COLO829 (cell line): ENCODE measurements at places on chromosomes 13 and 19.

DNA sequence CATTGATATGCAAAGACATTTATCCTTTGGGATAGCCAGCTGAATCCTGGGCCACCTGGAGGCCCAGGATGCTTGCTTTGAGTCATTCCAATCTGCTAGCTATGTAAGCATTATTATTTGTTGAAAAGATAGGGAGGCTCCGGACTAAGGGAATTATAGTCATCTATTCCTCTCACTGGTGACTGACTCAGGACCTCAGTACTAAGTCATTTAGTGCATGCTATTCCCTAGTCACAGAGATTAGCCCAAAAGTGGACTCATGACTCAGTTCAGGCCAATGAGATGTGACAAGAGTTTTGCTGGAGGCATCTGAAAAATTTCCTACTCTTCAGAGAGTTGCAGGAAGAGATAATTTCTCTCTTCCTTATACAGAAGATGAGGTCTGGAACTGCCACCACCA lies 67.9 kb upstream of the ITM2B start:
- no peak for DNase-seq

DNA sequence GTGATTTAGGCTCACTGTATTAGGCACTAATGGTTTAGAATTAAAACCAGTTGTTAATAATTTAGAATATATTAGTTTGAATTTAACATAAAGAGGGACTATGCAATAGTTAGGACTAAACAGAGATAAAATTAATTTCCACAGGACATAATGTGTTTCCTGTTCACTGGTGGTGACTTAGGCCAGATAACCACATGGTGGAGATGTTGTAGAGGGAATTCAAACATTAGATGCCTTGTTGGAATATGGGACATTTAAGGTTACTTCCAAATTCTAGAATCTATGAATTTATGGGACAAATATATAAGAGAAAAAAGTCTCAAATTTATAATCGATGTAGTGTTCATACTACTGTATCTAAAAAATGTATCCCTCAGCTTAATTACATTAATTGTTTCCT lies 615.5 kb upstream of the KLHL1 start:
- peak; percentile 3 for DNase-seq

GRCh38 chr19:38031423-38031770 lies 124.4 kb downstream of the SIPA1L3 start:
- DNase-seq, result no peak

DNA sequence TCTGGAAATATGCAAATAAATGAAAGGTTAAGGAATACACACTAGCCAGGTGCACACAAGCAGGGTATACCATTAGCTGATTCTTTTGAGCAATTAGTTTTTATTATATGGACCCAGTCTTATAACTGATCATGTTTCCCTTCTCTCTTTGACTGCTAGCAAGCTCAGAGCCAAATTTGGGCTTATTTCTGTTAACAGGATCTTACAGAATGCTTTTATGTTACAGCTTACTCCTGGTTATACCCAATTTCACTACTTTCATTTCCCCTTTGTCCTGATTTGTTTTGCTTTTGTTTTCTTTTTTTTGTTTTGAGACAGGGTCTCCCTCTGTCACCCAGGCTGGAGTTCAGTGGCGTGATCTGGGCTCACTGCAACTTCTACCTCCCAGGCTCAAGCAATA lies 12.9 kb upstream of the TPT1 start:
- DNase-seq, result no peak

GRCh38 chr13:67285611-67286010 lies 55.5 kb upstream of the PCDH9 start:
- no peak for DNase-seq

DNA sequence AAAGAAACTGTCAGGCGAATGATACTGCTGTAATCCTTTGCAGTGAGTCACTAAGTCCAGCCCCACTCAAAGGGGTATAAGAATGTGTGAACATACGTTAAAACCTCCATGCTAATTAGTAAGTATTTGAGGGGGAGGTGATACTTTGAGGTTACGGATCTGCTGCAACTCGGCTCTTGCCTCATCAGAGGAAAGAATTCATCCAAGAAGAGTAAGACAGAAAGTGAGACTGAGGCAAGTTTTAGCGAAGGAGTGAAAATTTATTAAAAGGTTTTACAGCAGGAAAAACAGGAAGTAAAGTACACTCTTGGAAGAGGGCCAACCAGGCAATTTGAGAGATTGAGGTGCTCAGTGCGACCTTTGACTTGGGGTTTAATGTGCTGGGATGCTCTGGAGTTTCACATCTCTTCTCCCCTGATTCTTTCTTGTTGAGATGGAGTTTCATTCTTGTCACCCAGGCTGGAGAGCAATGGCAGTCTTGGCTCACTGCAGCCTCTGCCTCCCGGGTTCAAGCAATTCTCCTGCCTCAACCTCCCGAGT lies 9.8 kb downstream of the CLEC4M start:
- no peak for DNase-seq

DNA sequence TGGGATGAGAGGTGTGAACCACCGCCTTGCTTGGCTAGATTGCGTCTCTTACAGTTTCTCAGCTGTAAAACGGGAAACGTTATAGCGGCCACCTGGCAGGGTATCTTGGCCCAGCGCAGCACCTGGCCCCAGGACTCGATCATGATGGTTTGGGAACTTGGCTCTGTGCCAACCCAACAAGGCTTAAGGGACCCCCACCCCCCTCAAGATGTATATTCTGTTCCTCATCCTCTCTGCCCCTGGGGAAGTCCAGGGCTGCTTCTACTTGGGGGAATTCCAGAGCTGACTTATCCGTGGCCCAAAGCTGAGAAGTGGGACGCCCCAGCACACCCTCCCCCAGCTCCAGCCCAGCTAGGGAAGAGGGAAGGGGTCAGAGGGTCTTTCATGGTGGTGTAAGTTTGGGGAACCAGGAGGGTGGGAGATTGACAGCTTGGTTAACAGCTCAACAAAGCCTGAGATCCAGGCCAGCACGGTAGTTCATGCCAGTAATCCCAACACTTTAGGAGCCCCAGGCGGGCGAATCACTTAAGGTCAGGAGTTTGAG lies 695 bp downstream of the ICAM1 start:
- DNase-seq, result no peak

GRCh38 chr19:46428239-46429135 lies at the start of gene PNMA8C:
TSS of gene PNMA8C (minus strand) at chr19:46428936. CDS start at chr19:46428359, 577 bp downstream.
- no peak for DNase-seq

DNA sequence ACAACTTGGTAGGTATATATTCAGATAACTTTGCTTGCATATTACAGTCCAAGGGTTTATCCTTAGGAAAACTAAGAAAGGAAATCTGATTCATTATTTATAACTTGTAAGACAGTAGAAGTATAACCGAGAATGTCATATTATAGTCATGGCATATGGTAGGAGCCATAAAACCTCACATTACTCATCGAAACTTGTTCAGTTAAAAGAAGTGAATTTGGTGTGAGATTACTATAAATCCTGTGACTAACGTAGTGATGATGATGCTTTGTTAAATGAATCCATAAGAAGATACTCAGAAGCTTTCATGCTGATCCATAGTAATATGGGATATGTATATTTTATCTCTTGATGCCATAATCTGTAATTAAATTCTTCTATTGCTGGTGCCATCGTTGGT lies 57.3 kb downstream of the MTUS2 start:
- DNase-seq, result no peak

DNA sequence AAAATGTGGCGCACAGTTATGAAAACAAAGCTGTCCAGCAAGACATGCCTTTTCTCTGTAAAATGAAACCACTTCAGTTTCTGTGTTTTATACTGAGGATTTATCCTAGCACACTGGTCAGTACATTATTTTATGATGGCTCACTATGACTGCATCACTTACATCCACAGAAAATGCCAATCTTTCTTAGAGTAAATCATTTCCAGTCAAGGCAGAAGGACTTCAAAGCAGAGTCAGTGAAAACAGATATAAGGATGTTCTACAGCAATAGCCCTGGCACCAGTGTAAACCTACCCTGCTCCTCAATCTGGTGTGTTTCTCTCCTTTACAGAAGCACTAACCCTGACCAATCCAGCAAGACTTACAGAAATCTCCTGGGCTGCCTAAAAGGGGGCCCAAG lies 473.5 kb downstream of the GPC6 start:
- DNase-seq, result no peak

DNA sequence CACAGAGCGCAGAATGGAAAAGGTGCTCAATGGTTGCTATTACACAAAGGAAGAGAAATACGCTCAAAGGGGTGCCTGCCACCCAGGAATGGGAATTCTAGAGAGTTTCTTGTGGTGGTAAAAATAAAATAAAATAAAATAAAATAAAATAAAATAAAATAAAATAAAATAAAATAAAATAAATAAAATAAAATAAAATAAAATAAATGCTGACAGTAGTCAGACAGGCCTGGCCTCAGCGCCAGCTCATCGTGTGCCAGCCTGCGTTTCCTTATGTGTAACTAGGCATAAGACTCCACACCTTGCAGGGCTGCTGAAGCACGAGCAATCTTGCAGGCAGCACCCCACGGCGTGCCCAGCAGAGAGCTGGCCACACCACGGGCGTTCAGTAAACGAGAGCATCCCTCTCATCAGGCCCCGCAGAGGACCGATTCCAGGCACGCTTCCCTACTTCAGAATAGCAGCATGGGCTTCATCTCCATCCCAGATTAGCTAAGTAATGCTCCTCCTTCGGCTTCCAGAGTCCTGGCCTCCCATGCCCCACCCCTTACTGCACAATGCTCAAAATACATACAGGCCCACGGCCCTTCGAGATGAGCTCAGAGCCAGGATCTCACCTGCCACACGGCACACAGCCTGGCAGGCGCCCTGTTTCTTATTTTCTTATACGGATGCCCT lies 5.6 kb downstream of the NAPA start:
- no peak for DNase-seq

GRCh38 chr13:113509989-113510388 lies 19.5 kb upstream of the DCUN1D2 start:
- DNase-seq, result no peak

GRCh38 chr19:3366753-3367627 lies 607 bp downstream of the NFIC start:
- no peak for DNase-seq

GRCh38 chr13:62932256-62932883 lies 1516.7 kb upstream of the PCDH20 start:
- no peak for DNase-seq

DNA sequence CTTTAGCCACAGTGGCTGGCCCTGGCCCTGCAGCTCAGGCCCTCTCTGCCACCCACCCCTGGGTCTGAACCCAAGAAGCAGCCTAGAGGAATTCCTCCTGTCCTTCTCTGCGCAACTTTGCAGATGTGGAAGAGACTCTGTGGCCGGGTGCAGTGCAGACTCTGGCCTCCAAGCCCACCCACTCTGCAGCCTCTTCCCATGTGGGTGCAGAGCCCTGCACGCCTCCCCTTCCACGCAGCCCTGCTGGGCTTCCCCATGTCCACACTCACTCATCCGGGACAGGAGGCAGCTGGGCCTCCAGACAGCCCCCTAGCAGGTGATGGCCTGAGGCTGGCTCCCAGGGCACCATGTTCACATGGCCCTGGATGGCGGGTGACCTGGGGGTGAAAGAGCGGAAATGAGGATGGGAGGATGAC lies 2.5 kb downstream of the TEX29 start:
- no peak for DNase-seq

DNA sequence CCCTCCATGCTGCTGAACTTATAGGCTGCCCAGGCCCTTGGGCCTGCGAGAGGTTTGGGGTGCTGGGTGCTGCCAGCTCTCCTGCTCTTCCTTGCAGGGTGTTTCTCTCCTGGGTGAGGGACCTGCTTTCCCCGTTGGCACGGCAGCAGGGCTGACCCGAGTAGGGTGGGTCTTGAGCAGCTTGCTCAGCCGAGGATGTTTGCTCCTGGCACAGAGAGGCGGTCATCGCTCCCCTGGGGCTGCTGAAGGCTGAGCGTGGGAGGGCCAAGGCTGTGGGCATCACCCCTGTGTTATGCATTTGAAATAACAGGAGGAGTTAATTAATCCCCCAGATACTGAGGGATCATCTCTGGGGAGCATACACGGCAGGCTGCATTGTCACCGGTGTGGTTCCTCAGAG lies 5.3 kb downstream of the KCTD15 start:
- DNase-seq, result no peak

- DNase-seq, result no peak
Observed at GRCh38 chr13:66673401-66673800, 556.7 kb downstream of the PCDH9 start.

DNA sequence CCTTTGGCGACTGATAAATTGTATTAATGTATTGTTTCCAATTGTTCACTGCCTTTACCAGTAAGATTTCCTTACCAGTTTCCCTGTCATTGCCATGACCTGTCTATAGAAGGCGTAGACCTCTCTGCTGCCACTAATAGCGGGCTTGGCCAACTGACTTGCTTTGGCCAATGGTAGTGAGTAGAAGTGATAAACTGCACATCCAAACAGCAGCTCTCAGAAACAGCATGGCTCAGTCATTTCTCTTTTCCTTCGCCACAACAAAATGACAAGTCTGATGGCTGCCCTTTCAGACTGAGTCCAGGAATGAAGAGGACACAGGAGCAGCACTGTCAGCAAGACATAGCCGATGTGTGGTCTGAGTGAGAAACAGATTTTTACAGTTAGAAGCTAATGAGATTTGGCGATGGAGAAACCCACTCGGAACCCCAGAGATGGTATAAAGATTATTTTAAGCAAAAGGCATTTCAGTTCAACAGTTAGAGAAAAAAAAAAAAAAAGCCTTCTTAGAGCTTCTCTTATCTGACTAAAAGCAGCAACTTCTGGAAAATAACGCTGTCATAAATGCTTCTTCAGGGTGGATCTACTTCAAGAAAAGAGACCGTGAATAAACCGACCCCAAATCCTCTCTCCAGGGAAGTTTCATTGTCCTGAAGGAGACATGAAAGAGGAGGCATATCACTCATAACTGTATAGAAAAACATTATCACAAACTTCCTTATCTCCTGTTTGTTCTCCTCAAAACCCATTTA lies 42.0 kb upstream of the TM9SF2 start:
- no peak for DNase-seq

GRCh38 chr19:50287331-50287730 lies 41.8 kb downstream of the KCNC3 start:
- DNase-seq, result no peak

DNA sequence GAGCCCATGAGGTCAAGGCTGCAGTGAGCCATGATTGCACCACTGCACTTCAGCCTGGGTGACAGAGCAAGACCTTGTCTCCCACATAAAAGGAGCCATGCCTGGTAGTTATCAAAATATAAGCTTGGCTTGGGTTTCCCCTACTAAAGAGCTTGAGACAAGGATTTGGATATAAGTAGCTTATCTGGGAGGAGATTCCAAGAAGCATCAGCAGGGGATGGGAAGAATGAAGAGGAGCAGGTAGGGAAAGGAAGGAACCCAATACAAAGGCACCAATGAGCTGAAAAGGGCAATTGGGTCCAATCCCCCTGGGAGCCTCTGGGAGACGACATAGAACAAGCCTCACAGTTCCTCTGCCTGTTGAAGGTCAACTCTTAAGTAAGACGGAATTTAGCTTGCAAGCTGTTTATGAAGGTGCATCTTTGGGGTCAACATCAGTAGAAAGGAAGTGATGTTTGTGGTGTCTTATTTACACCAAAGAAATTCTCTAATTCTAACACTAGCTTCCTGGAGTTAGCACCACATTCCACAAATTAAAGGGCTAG lies 7.4 kb upstream of the CLEC4G start:
- DNase-seq, result no peak

GRCh38 chr13:87123987-87124784 lies 547.0 kb upstream of the SLITRK5 start:
- peak; percentile 29 for DNase-seq

GRCh38 chr19:17871878-17872250 lies at the start of gene SLC5A5:
TSS of gene SLC5A5 (plus strand) at chr19:17871945. CDS start at chr19:17872320, 375 bp downstream.
- no peak for DNase-seq

GRCh38 chr13:31046711-31047279 lies 114.3 kb downstream of the TEX26 start:
- DNase-seq, result peak; percentile 94
